Activated naive CD4-positive, alpha-beta T cell treated with anti-CD3 and anti-CD28 coated beads, Interleukin-2, amount 50 U/mL, for 16 hours (primary cell): ENCODE measurements at places on chromosomes 6 and 20.
A peak's percentile ranks its signal among the peaks of the same experiment; 100 is the strongest.

DNA sequence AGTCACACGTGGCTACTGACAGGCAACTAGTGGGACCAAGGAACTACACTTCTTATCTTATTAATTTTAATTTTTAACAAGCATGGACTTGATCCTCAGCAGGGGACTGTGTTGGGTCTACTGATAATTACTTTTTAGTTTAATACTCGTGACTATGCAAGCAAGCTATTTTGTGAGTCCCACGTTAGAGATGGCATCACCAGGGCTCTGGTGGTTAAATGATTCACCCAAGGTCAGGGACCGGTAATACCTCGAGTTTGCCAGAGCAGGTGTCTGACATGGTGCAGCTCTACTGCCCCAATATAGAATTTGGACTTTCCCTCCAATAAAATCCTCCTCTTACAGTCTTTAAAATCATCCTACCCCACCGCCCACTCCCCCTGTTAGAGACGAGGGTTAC, 98.6 kb upstream of the RIN2 start:
- no peak for DNase-seq

- DNase-seq, result no peak
Observed at GRCh38 chr6:52790861-52791260, 12.8 kb downstream of the GSTA1 start.

DNA sequence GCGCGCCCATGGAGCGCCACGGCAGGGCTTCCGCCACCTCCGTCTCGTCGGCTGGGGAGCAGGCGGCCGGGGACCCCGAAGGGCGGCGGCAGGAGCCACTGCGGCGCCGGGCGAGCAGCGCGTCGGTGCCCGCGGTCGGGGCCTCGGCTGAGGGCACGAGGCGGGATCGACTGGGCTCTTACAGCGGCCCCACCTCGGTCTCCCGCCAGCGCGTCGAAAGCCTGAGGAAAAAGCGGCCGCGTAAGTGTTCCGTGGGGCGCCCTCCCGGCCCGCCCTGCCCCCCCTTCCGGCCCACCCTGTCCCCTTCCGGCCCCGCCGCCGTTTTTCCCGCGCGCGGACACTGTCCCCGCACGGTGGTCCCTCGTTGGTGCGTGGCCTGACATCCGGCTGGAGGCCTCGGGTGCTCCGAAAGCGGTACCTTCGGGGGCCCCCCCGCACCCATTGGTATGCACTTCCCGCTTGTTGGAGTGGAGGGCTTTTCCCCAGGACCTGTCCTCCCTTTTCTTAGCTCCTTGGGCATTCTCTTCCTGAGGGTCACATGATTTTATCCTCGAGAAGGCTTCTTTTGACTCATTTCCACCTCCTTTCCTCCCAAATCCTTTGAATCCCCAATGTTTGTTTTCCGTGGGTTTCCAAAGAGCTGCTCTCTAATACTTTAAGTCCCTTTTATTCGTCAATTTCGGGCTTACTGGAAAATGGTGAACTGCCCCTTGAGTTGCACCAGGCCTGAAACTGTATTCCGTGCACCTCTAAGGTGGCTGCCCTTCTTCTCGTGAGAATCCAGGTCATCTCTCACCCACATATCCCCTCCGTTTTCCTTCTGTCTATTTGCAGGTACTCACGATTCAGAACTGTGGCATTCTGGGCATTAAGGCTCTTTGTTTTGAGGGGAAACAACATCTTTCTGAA, 556 bp downstream of the PANK2 start:
- DNase-seq, result peak; percentile 29

GRCh38 chr6:44676246-44676790, 288.8 kb downstream of the CDC5L start:
- DNase-seq, result no peak
